ENCODE measurements at places on chromosomes 6 and 20.

DNA sequence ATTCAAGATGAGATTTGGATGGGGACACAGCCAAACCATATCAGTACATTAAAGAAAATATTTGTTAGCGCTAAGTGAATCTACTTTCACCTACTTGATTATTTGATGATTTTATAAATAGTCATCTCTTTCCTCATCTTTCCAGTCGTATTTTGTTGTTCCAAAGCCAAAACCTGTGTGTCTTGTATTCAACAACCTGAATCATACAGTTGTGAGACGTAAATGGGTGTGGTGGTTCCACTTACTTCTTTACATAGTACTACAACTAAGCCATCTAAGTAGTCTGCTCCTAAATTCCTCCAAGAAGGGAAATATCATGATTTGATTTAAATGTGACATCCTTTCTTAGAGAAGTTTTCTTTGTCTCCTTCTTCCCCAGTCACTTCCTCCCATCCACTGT lies 132.8 kb downstream of the ESR1 start:
- no peak for DNase-seq

DNA sequence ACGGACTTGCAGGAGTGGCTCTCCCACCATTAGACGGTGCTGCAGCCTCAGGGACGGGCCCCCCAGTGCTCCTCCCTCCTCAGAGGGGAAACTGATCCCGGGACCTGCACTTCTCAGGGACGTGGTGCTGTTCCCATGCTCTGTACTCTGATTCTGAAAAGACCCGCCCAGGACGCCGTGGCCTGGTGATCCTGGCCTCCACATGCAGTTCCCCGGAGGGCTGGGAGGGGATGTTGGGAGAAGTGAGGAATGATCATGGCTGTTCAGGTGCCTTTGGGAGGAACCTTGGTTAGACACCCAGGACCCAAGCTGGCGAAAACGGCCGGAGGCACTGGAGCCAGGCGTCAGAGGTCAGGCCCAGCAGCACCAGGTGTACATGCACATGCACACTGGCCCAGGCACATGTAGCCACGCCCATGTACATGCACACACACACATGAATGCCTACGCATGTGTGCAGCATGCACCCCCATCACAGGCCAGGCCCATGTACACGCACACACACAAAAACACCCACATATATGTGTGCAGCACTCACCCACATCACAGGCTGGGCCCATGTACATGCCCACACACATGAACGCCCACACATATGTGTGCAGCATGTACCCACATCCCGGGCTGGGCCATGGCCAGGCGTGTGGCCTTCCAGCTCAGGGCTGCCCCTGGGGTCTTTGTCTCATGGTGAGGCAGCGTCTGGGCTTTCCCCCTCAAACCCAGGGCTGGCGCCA lies 52.6 kb upstream of the DACT2 start:
- DNase-seq = no peak

- peak; percentile 75 for DNase-seq
Measured at GRCh38 chr6:13814176-13814937, at the start of gene MCUR1. Gene MCUR1, minus strand, starts transcription at chr6:13814557. Its CDS starts 128 bp downstream, at chr6:13814429.

- no peak for DNase-seq
Measured at GRCh38 chr6:24982231-24982630, 46.5 kb upstream of the RIPOR2 start.

DNA sequence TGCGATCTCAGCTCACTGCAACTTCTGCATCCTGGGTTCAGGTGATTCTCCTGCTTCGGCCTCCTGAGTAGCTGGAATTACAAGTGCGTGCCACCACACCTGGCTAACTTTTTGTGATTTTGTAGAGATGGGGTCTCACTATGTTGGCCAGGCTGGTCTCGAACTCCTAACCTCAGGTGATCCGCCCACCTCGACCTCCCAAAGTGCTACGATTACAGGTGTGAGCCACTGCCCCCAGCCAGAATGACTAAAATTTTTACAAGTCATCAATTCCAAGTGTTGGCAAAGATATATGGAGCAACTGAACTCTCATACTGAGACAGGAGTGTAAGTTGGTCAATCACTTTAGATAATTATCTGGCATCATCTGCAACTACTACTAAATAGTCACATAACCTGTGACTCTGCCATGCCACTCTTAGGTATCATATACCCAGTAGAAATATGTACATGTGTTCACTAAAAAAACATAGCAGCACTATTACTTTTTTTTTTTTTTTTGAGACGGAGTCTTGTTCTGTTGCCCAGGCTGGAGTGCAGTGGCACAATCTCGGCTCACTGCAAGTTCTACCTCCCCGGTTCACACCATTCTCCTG lies 3.0 kb downstream of the EIF6 start:
- DNase-seq = no peak

DNA sequence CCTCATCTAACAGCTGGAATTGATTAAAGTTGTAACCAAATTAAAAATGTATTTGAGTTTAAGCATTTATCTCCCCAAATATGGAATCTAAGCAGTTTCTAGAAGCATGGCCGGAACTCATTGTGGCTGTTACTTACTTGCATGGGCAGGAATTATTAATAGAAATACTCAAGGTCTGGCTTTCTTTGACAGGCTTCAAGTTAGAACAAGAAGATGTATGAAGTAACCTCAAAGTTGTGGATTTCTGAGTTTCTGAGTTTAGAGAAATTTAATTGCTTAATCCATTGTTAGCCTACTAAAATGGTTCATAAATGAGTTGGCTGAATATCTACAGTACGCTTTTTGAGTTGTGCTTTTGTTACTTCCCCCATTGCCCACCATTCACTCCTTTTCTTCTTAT lies 7.7 kb downstream of the CARMIL1 start:
- no peak for DNase-seq

DNA sequence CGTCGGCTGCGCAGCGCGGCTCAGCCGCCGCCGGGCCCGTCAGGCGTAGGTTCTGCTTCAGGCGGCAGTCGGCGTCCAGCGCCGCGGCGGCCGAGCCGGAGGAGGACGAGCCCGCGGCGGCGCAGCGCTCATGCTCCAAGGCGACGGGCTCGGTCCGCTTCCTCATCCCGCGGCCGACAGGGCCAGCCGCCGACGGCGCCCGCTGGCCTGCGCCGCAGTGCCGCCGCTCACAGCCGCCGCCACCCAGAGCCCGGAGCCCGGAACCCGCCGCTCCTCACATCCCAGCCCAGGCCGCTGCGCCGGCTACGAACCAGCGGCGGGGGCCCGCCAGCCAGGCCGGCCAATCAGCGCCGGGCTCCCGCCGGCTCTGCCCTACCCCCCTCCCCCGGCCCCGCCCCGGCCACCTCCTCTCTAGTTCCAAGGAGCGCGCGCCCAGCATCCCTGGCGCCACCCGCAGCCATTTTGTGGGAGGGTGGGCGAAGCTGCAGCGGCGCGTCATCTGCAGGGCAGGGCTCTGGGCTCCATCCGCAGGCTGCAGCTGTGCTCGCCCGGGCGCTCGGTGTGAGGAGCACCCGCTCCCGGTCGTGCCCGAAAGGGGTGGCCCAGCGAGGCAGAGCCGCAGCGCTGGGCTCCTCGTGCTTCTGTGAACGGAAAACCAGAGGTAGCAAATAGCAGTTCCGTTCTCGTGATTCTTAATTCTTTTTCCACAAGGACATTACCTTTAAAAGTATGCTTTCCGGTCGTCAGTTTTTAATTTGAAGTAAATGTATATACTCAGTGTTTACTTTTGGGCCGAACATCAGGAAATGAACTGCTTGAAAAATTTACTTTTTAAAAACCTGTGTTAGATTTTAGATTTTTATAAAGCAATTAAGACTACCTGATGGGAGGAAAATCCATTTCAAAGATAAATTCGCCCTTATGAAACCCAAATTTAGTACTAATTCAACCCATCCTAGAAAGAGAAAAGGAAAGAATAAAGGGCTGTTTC lies at the start of gene ABHD12:
TSS of gene ABHD12 (minus strand) at position 298 of the 991 bp plus-strand sequence. CDS start at position 166, 132 bp downstream.
- peak; percentile 93 for DNase-seq

DNA sequence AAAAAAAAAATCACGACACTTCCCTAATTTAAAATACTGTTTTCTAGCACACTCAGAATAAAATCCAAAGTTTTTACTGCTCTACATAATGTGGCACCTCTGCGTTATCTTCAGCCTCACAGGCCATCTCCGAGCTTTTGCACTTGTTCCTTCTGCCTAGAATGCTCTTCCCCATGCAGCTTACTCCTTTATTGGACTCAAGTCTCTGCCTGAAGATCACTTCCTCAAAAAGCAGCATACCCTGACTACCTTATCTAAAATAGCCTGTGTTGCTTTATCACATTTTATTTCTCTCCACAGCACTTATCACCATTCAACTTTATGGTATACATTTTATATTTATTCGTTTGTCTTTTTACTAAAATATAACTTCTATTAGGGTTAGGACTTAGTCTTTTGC lies 2.3 kb downstream of the ZNF322 start:
- DNase-seq = no peak

GRCh38 chr6:70864401-70864800 lies 92.5 kb downstream of the B3GAT2 start:
- DNase-seq = no peak

GRCh38 chr20:10648651-10649050 lies 25.1 kb downstream of the JAG1 start:
- DNase-seq = no peak

DNA sequence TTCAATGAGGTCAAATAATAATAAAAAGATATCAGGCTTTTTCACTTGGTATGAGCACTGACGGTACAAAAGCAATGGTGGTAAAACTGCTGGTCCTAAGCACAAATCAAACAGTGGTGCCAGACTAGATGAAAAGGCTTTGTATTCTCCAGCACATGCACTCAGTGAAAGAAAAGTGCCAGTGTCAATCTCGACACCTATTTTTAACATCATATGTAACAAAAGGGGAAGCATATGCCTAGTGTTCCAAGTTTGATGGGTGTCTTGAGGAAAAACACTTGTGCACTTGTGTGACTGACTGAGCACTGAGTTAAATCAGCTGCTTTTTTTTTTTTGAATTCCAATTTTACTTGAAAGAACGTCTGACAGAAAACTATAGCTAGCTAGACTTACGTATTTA lies 27.3 kb downstream of the MED23 start:
- no peak for DNase-seq

GRCh38 chr6:167683028-167683862 lies 143.5 kb upstream of the AFDN start:
- peak; percentile 81 for DNase-seq

- no peak for DNase-seq
Measured at GRCh38 chr6:155253337-155253736, 10.5 kb upstream of the CLDN20 start.

GRCh38 chr6:35146453-35146852 lies 5.3 kb upstream of the TCP11 start:
- no peak for DNase-seq

DNA sequence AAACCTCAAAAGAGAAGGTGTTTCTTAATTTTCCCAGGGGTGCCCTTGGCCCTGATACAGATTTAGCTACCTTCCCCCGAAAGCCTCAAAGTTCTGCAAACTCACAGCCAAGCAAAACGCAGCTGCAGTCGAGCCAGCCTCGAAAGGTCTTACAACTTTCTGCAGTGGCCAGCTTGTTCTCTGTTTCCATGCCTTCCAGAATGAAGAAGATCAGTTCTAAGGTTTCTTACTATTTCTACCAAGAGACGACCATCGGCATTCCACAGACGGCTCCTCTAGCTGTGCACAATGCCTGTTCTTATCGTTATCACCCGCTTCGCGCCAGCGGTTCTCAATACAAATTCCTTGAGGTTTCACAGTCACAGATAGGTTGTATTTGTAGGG lies 28.5 kb upstream of the CCR6 start:
- no peak for DNase-seq

- DNase-seq = no peak
Measured at GRCh38 chr20:16505894-16506293, 67.4 kb downstream of the KIF16B start.

DNA sequence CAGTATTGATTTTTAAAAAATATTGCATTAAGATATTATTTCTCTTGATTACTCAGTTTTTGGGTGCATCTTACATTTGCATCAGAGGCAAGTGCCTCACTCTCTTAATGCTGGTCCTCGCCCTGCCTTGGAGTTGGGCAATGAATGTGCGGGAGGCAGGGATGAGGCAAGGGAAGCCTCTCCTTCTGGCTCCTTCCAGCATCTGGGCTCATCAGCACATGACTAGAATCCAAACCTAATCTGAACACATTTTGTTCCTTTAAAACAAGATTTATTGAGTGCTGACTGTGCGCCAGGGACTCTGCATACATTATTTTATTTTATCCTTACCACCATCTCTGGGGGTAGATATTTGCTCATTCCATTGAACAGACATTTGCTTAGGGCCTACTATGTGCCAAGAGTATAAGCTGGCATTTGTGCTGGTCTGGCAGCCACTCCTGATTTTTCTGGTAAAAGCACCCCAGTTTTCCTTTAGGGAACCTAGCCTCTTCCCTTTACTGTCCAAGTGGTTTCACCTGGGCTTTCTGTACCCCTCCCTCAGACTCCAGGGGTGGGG lies 71.9 kb upstream of the ZNFX1 start:
- no peak for DNase-seq

DNA sequence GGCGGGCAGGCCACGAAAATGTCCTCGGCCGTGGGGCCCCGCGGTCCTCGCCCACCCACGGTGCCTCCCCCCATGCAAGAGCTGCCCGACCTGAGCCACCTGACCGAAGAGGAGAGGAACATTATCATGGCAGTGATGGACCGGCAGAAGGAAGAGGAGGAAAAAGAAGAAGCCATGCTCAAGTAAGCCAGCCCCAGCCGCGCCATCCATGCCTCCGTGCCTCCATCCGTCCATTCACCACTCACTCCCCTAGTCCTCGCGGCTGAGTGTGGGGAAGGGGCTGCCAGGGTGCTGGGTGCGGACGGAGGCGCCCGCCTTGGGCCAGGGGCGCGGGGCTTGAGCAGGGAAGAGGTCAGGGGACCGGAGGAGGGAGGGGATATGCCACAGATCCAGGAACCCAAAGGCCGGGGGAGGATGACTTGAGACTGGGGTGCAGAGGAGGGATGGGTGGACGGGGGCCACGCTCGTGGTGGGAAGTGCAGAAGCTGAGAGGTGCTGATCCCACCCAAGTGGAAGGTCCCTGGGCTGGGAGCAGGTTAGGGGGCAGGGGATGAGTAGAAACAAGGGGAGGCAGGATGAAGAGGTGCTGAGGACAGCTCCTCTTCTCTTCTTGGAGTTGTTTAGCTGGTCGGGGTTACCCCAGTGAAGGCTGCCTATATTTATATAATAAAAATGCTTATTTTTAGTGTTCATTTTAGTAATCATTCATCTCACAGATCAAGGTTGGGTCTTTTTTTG lies 825 bp downstream of the RIMS1 start:
- DNase-seq = no peak

- no peak for DNase-seq
Measured at GRCh38 chr6:34516391-34517324, 39.5 kb downstream of the SPDEF start.

DNA sequence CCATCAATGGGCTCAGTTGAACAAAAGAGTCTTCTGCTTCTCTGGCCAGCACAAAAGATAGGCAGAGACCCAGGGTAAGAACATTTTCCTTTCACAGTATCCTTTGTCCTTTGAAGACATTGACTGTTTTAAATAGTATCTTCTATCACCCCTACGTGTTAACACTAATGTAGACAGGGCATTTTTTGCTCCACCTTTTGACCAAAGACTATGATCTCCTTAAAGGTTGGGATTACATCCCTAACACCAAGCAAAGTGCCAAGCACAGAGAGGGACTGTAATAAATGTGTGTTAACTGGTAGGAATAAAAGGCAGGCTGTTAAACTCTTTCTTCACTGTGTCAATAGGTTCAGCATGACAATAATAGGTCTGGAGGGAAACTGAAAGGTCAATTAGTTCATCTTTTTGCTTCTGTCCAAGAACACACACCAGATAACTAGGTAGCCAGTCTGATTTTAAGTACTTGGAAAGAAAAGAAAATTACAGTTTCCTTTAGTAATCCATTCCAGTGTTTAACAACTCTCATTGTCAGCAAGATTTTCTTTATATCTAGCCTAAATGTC lies 63.6 kb upstream of the NOX3 start:
- DNase-seq = no peak

Data from breast epithelium (tissue), 4 donors.